ENCODE measurements at places on chromosomes 4 and X.

DNA sequence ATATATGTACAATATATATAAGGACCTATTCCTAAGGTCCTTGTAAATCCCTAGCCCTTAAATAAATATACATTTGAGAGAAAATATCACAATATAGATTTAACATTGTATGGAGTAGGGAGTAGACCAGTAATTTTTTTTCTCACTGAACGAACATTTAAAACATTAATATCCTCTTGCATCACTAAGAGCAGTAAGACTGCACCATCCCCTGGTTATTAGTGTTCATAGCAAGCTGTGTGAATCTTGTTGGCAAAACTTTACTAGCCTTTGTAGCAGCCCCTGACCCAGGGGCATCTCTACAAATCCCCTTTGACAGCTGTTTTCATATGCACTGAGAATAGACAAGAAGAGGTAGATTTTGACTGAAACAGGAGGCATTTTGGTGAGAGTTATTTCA, 146.5 kb downstream of the IL1RAPL2 start:
- no peak for DNase-seq

DNA sequence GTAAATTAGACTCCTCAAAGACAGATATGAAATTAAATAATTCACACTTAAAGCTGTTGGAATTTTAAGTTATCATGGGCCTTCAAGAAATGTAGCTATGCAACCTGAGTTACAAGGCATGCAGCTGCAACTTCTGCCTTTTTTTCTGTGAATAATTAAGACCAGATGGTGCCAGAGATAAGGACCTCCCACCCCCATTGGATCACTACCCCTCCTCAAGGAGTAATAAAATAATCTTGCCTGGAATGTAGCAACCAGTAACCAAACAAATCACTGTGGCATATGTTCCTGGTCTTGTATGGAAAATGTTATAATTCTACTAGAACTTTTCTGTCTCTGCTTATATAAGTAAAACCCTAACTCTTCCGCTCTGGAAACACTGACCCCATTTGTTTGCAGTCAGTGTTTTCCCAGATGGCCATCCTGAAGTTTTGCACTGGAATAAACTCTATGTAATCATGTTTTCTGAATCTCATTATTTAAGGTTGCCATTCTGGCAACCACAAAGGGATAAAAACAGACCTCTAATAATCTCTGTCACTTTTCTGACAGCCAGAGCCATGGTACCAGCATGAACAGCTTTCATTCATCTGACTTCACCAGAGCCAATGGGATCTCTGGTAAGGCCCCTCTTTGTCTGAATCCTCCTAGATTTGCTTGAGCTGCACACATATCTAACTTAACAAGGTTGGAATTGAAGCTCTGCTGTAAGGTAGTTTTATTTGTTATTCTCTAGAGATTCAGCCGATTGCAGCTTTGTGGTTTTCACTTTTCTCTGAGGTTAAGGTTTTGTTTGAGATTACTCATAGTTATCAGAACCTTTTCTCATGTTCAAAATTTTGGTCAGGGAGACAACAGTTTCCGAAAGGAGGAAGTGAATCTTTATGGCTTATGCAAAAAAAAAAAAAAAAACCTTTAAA, 274.6 kb downstream of the NAF1 start:
- no peak for DNase-seq

- DNase-seq: no peak
Observed at GRCh38 chrX:10794203-10794630, 173.8 kb upstream of the MID1 start.

- DNase-seq: no peak
Observed at GRCh38 chr4:183544109-183544508, 39.3 kb downstream of the ING2 start.

DNA sequence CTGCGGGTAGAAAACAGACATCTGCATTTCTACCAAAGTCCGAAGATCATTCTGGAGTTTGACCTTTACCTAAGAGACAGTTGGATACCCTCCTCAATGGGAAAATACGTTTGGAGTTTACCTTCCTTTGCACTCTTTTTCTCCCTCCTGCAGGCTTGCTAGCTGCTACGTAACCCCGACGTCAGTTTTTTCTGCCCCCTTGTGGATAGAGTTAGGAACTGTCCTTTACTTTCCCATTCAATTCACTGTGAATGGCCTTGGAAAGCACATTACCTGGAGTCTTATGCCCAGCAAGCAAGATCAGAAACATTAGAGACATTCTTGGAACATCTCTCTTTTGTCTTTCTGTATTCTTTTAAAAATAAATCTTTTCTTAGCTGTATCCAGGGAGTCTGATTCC, 250.7 kb downstream of the NAP1L3 start:
- peak; percentile 23 for DNase-seq

- no peak for DNase-seq
Observed at GRCh38 chrX:137278825-137279224, 245.0 kb upstream of the GPR101 start.

DNA sequence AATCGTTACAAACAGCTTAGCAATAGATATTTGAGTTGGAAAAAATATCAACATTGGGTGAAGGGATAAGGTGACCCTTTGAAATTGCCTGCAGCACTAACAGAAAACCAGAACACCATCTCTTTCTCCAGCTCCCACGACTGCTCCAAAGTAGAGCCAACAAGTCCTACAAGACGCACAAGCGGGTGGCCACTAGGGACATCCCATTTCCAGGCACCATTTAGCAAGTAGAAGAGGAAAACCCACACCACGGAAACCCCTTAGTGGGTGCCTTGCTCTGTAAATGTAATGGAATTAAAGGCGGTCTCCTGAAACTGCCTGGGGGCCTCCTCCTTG, 1.9 kb downstream of the ARHGAP6 start:
- no peak for DNase-seq

DNA sequence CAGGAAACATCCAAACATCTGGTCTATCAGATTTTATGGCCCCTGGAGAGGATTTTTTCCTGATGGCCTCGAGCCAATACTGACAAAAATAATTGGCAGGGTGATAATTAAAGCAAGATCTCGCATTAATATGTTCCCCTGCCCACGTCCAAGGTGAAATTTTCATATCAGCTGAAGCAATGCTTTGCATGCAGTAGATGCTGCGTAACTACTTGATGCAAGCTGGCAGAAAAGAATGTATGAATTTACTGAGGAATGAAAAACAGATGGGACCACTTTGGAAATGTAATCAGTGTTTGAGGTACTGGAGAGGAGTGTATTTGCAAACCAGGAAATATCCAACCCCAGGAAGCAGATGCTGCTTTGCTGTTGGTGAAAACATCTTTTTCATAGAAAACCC, 36.8 kb upstream of the REST start:
- no peak for DNase-seq

DNA sequence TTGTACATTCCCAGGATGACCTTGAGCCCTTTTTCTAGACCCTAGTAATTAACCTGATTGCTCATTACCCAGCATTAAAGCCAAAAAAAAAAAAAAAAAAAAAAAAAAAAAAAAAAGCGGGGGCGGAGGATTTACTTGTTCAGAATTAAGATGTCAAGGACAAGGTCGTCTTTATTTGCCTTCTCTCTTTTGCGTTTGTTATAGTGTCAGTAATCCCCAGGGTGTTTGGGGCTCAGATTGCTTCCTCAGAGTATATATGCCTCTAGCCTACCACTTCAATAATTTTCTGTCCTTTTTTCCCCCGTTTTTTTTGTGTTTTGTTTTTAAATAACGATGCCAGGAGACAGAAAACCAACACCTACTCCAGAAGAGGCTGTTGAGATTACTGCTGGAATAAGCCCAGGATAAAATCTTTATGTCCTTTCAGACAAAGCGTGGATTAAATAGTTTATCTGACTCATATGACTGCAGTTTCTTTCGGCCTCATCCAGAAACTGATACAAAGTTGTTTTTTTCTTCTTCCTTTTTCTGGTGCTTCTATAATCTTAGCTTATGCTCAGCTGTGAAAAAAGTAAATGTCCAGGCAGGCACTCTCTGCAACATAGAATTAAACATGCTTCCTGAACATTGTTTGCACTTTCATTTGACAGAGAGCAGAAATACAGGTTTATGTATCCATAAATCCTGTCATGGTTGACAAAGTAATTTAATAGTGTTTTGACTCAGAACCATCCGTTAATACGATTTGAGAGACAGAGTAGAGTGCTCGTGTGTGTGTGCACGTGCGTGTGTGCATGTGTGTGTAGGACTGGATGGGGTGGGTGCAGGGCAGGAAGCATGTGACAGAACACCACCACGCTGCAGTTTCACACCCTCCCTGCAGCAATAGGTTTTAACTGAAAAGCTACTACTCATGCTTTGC, 138.6 kb downstream of the AFF1 start:
- DNase-seq: no peak

- no peak for DNase-seq
Observed at GRCh38 chr4:73646117-73646516, 25.9 kb upstream of the RASSF6 start.

DNA sequence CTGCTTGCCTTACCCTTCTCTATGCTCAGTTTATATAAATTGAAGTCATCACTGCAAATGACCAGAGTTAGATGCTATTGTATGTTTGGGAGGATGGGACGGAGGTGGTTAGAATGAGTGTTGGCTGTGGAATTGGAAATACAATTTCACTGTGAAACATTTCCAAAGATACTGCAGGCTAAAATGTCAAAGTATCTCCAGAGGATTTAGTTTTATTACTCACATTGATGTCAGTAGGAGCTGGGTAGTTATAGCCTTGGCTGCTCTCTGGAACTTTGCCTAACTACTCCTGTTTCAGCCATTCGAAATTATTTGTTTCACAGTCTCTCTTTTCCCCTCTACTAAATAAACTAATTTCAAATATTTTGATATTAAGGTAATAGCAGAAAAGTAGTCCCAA, 92.6 kb upstream of the PPP3CA start:
- DNase-seq: no peak

DNA sequence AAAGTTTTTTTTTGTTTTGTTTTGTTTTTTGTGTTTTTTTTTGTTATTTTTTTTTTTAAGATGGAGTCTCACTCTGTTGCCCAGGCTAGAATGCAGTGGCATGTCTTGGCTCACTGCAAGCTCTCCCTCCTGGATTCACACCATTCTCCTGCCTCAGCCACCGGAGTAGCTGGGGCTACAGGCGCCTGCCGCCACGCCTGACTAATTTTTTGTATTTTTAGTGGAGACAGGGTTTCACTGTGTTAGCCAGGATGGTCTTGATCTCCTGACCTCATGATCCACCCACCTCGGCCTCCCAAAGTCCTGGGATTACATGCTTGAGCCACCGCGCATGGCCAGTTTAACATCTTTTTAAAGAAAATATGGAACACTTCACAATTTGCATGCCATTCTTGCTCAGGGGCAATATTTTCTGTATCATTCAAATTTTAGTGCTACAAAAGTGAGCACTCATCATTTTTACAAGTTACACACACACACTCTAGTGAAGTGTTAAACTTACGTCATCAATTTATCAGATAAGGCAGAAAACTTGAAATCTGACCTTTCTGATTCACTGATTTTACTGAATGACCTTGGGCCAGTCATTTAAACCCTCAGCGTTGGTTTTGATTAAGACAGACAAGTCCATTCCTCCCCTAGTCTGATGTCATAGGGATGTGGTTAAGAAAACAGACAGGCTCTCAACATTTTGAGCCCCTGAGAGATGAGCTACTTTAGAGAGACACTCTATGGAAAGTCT, 61.2 kb downstream of the TRIM2 start:
- DNase-seq: peak; percentile 27

DNA sequence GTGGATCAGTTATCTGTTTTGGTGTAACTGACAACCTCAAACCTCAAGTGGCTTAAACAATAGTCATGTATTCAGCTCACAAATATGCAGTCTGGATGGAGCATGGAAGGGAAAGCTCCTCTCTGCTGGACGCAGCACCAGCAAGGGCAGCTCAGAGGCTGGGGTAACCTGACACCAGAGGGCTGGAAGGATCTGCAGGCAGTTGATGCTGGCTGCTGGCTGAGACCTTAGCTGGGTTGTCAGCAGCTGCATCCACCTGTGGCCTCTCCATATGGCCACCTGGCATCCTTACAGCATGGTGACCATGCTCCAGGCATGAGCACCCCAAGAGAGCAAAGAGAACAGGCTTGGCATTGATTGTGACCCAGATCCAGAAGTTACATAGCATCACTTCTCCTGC, 46.7 kb downstream of the ENPP6 start:
- DNase-seq: no peak

DNA sequence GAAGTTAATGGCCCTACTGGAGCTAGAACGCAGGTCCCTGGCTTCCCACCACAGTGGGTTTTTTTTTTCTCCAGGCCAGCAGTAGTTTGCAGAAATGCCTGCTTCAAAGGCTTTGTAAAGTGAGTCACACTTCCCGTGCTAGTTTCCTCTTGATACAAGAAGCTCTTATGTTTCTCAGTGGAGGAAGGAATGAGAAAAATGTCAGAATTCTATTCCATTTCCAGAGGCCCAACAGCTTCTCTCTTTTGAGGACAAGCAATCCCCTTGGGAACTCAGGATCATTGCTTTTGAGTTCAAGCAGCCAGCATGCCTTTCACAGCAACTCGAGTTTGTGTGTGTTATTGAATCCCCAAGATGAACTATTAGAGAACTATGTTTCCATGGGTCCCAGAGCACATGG, 134.3 kb downstream of the GUCY2F start:
- no peak for DNase-seq

DNA sequence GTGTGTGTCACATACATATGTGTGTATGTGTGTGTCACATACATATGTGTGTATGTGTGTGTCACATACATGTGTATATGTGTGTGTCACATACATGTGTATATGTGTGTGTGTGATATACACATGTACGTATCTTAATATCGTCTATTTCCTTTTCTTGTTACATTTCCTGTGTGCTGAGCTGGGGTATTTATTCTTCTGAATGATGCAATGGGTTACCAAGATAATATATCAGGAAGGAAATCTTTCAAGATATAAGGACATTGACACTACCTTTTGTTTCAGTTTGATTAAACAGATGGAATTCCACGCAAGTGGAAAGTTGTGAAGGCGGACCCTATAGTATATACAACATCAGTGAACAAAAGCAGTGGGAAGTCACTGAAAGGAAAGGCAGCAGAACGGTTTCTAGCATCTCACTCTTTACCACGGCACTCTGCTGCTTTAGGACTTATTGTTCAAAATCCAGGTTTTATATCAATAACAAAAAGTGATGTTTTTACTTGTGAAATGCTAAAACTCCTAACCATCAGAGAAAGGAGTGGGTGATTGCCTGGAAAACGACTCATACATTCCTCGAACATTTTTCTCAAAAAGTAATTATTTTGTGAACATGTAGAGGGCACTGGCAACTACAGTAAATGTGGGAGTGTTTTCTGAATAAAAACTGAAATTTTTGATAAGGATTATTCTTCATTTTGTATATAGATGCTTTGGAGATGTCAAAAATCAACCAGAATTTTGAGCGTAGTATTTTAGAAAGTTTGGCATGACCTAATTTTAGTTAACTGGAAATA, 43.1 kb upstream of the IL21 start:
- peak; percentile 16 for DNase-seq

All from ACHN (cell line).